MG63 (cell line): ENCODE measurements at places on chromosomes 1 and 21.

DNA sequence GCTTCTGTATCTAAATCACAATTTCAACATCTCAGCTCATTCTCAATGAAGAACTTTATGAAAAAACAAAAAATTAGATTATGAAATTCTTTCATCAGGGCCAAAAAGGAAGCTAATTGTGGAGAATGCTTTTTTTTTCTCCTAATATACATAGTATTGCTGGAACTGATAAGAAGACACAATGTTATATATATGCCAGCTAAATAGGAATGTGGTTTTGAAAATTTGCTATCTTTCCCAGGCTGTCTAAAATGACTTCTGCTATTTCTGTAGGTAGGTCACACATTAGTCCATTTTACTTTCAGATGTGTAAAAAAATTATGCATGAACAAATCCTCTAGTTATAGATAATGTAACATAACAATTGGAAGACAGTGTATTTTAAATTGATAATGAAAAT lies 732.9 kb downstream of the RWDD3 start:
- no peak for DNase-seq

DNA sequence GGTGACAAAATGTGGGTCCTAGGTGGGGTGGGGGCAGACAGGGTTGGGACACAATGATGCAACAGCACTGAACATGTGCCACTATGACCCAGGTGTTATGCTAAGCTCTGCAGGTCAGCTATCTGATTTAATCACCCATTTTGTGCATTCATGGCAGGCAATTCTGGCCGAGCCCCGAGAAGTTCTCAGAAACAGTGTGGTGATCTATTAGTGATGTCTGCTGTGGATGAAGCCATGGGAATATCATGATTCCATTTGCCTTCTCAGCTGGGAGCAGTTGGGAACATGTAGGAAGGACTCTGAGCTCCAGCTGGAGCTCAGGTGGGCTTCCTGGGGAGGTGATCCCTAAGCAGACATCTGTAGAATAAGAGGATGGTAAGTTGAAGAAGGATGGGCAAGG lies 194.0 kb upstream of the POU3F1 start:
- no peak for DNase-seq

DNA sequence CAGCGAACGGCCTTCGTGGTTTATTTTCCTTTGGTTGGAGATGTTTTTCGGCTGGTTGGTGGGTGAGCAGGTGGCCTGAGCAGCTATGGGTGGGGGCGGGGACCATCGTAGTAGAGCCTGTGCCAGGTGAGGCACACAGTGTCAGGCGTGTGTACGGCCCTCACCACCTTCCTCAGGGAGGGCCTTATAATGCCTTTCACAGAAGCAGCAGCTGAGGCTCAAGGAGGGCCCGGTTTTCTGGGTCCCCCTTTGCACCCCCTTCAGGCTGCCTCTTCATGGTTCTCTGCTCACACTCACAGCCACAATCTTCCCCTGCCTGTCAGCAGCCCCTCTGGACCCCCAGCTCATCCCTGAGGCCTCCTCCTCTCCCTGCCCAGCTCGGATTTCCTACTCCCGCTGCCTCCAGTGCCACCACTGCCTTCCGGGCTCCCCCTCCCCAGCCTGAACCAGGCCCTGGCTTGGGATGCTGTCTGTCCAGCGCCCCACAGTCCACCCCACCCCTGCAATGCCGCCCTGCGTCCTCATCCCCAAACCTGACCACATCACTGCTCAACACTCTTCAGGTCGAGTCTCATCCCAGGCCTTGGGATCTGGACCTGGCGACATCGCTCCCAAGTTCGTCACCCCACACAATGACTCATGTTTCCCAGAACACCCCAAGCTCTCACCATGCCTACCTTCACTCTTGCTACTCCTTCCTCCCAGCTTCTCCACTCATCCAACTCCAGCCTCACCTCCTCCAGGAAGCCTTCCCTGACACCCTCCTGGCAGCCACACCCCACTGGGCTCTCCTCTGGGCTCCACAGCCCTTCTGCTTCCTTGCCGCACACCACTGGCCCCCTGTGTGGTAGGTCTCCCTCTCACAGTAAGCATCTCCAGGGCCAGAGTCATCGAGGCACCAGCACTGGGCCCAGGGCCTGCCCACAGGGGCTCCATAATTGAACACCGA lies 53.9 kb downstream of the DMRTB1 start:
- DNase-seq = no peak

GRCh38 chr1:103365860-103366569 lies 159.5 kb upstream of the RNPC3 start:
- DNase-seq = no peak

- peak; percentile 26 for DNase-seq
Observed at GRCh38 chr1:32071758-32072621, 749 bp upstream of the TMEM39B start.

DNA sequence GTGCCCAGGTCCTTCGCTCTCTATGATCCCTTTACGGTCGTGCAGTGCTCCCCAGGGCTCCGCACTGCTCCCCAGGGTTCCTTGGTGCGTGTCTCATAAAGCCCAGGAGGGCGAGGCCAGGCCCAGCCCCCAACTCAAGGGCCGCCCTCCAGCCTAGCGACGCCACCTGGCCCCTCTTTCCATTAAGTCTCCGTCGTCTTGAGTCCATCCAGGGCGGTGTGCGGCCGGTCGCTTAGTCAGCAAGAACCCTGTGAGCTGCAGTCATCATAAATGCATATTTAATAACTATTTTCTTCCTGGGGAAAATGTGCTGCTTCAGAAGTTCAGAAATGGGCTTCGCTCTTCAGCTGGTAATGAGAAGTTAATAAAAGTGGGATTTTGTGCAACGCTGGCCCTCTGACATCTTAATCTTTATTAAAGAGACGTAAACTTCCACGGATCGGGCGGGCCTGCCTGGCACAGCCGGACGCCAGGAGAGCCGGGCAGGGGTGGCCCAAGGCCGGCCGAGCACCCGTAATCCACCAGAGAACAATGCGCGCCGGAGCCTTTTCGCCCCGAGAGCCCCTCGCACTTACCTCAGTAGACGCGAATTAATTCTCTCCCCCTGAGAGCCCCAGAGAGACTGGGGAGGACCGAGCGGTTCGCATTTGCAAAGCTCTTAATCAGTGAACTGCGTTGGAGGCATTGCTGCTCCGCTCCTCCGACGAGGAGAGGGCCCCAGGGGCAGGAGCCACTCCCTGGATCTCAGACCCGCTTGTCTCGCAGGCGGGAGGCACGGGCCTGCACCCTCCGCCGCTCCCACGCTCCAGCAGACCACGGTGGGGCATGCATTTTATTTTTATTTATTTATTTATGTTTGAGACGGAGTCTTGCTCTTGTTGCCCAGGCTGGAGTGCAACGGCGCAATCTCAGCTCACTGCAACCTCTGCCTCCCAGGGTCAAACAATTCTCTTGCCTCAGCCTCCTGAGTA lies 188.3 kb upstream of the ARHGEF16 start:
- no peak for DNase-seq

DNA sequence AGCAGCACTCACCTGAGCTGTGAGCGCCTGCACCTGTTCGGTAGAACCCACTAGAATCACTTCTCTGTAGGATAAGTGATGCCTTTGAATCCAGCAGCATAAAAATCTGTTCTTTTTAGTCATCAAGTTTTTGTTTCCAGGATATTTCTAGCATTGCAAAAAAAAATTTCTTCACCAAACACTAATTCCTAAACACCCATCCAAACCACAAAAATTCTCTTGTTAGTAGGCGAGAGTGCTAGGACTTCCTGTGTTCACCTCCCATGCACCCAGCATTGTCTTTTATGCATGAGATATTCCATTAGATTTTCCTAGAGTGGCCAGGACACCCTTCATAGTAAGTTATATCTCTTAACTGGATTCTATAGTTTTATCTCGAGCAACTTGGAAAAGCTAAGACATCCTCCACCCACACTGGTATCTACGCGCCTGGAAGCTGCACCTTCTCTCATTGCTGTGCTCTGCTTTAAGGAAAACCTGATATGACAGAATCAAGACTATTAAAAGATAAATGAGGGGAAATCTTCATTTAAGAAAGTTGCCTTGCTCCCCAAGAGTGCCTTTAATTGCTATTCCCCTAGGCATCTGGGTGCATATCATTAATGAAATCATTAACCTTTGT lies 12.3 kb downstream of the SERTAD4 start:
- no peak for DNase-seq

GRCh38 chr1:181152892-181153633 lies 64.6 kb downstream of the IER5 start:
- peak; percentile 87 for DNase-seq

DNA sequence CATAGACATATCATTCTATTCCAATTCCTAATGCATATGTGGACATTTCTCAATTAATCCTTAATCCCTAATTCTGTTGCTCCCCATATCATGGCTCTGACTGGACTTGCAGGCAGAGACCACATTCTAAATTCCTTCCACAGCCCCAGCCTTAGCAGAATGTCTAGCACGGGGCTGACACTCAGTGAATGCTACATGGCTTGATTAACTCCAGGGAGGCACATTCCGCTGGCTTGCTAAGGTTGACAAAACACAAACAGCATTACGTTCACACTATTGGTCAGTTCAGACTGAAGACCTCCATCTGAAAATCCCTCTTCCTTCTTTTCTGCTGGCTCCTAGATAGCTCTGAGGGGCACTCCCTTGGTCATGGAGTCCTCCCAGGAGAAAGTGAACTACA lies 119.4 kb downstream of the ASTN1 start:
- no peak for DNase-seq

- DNase-seq = no peak
Observed at GRCh38 chr1:47766832-47767740, 230.1 kb downstream of the TRABD2B start.

GRCh38 chr1:941588-942383 lies 17.3 kb downstream of the NOC2L start:
- DNase-seq = peak; percentile 96

DNA sequence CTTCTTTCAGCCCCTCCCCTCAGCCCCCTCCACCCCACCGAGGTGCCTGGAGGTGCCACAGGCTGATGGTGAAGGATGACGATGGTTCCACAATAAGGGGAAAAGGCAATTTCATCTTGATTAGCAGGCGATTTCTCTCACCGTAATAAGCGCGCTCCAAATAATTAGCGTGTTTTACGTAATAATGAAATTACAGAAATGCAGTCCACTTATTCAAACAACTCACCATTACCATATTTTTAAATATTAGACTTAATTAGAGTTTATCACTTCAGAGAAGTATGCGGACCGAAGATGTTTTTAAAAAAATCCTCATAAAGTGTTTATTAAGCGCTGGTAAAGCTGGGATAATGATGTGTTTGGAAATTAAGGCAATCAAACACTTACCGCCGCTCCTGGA lies 14.9 kb downstream of the DMAP1 start:
- no peak for DNase-seq

- DNase-seq = no peak
Observed at GRCh38 chr21:41765973-41766882, 624 bp downstream of the RIPK4 start.

GRCh38 chr1:194821091-194821490 lies 1634.7 kb upstream of the B3GALT2 start:
- DNase-seq = no peak

DNA sequence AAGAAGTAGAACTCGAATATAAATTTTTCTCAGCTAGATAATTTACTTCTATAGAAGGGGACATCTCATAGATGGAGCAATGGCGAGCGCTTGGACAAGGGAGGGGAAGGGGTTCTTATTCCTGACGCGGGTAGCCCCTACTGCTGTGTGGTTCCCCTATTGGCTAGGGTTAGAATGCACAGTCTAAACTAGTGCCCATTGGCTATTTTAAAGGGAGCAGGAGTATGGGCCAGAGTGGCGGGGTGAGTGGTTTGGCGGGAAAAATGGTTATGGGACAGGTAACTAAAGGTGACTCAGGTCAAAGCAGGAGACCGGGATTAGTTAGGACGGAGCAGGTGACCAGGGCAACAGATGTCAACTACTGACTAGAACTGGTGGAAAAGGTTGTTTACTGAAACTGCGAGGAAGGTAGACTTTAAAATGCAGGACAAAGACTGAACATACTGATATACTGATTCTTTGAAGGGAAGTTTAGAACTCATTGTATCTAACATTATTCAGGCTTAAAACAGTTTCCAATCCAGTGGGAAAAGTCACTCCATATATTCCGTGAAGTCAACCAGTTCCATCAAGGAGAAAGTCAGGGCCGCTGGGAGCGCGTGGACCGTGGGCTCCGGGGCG lies 940 bp upstream of the ATAD3A start:
- no peak for DNase-seq

DNA sequence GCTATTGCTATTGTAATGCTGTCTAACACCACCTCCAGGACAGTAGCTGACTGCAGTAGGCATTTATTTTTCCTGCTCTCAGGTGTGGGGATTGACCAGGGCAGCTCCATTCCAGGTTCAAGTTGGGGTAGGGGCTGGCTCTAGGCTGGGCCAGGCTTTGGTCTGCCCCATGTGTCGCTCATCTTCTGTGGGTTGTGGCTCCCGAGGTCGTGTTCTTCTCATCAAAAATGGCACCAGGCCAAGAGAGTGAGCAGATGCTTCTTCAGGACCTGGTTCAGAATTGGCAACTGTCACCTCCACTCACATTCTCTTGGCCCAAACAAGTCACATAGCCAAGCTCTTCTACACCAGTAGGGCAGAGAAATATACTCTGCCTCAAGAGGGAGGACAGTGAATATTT lies 133.7 kb downstream of the PTPRU start:
- no peak for DNase-seq

- DNase-seq = no peak
Observed at GRCh38 chr1:206863266-206863665, 2.2 kb upstream of the IL20 start.

DNA sequence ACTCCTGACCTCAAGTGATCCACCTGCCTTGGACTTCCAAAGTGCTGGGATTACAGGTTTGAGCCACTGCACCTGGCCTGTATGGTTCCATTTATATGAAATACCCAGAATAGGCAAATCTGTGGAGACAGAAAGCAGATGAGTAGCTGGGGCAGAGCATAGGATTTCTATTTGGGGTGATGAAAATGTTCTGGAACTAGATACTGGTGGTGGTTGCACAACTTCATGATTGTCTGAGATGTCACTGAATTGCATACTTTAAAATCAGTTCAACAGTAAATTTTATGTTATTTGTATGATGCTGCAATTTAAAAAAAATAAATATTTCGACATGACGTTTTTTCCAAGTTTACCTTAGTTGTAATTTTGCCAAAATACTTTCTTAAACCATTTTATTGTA lies 23.9 kb downstream of the ITSN1 start:
- no peak for DNase-seq

- DNase-seq = no peak
Observed at GRCh38 chr1:229603371-229604005, 22.4 kb downstream of the TAF5L start.

DNA sequence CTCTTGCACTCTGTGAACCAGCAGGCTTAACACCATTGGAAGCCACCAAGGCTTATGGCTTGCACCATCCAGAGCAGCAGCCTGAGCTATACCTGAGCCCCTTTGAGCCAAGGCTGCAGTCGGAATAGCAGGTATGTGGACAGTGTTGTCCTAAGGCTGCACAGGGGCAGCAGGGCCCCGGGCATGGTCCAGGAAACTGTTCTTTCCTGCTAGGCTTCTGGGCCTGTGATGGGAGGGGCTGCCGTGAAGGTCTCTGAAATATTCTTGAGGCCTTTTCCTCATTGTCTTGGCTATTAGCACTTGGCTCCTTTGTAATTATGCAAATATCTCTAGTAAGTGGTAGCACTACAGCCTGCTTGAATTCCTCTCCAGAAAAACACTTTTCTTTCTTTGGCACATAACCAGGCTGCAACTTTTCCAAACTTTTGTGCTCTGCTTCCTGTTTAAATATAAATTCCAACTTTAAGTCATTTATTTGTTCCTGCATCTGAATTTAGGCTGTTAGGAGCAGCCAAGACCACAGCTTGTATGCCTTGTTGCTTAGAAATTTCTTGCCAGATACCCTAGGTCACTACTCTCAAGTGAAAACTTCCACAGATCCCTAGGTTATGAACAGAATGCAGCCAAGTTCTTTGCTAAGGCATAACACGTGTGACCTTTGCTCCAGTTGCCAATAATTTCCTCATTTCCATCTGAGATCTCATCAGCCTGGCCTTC lies 5.2 kb downstream of the KRTAP20-4 start:
- no peak for DNase-seq

GRCh38 chr1:10193288-10193687 lies 17.1 kb upstream of the KIF1B start:
- no peak for DNase-seq
